ENCODE measurements at places on chromosomes 2 and 18.

DNA sequence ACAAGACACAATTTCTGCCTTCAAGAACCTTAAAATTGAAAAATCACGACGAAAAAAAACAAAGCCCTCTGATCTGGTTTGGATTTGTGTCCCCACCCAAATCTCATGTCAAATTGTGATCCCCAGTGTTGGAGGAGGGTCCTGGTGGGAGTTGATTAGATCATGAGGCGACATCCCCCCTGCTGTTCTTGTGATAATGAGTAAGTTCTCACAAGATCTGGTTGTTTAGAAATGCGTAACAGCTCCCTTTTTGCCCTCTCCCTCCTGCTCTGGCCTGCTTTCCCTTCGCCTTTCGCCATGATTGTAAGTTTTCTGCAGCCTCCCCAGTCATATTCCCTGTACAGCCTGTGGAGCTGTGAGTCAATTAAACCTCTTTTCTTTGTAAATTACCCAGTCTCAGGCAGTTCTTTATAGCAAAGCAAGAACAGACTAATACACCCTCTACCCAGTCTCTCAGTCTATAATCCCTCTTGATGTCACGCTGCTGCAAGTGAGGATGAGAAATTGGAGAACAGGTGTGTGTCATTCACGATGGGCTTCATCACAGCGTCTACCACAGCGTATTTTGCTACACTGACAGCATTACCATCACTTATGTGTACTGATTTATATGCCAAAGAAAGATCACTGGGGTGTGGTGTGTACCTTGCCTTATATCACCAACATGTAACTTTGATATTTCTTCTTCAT lies 330.7 kb downstream of the MTX2 start:
- no peak for DNase-seq

DNA sequence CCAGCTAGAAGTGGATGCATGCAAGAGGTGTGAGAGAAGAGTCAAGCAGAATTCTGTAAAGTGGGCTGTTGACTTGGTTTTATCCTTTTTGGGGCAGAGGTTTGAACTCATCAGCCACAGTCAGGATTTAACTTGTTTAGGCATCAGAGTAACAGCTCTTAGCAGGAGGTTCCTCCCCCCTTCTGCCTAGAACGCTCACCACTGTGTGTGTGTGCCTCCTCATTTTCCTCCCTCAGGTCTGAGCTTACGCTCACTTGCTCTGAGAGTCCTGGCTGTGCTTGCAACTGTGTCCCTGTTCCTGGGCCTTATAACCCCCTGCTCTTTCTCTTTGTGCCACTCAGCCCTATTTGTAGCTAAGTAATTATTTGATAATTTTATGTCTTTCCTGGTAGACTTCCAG lies 167.9 kb downstream of the TMEM182 start:
- DNase-seq = no peak

DNA sequence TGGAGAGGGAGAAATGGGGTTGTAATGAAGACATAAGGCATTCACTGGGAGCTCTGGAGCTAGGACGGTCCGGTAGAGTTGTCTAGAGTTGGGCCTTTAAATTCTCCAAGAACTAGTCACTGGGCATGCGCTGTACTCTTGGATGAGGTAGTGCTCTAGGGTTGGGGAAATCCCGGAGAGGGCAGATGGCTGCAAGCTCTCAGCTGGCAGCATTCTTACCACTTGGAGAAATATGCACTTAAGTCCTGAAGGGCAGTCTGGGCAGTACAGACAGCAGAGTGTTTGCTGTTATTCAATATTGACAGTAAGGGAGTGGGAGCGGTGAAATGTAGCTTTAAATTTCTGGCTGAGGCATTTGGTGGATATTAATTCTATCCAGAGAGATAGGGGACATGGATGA lies 214.6 kb downstream of the RDH14 start:
- DNase-seq = no peak

DNA sequence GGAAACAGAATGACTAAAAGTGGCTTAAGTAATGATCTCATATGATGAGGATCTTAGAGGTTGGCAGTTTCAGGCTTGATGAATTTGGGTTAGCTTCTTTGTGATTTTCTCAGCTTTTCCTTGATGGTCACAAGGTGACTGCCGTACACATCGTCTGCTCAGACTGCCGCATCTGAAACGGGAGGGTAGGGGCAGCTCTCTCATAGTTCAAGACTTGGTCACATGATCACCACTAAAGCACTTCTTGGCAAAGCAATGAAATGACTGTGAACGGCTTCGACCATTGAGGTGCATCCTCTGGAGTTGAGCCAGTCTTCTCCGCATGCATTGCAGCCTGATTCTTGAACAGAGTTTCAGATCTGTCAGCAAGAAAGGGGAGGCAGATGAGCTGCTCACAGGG lies 43.8 kb downstream of the LPIN1 start:
- no peak for DNase-seq

GRCh38 chr18:24209558-24209957 lies 70.7 kb downstream of the CABYR start:
- no peak for DNase-seq

DNA sequence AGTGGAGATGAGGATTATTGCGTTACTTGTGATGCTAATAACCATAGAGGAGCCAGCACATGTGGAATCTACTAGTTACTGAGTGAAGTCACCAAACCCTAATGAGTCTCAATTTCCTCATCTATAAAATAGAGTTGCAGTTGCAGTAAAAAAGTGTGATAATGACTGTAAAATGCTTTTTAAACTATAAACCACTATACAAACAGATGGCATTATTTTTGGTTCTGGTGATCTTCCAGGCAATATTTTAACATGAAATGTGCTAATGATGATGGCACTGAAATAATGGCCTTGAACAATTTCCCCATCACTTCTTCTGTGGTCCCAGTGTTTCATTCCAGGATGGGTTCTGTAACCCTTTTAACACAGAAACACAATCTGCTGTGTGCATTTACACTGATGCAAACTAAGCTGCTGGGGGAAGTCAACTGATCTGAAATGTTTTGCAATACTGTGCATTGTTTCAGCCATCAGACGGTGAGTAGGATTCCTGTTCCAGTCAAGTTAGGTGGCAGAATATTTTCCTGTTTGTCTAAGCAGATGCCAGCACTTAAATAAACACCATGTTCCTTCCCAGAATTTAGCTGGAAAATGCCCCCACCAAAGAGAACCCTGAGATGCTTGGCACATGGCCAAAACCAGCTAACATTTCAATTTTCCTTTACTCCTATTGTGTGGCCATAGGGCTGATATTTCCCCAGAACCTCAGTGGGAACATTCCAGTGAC lies 52.6 kb downstream of the TACR1 start:
- peak; percentile 72 for DNase-seq

DNA sequence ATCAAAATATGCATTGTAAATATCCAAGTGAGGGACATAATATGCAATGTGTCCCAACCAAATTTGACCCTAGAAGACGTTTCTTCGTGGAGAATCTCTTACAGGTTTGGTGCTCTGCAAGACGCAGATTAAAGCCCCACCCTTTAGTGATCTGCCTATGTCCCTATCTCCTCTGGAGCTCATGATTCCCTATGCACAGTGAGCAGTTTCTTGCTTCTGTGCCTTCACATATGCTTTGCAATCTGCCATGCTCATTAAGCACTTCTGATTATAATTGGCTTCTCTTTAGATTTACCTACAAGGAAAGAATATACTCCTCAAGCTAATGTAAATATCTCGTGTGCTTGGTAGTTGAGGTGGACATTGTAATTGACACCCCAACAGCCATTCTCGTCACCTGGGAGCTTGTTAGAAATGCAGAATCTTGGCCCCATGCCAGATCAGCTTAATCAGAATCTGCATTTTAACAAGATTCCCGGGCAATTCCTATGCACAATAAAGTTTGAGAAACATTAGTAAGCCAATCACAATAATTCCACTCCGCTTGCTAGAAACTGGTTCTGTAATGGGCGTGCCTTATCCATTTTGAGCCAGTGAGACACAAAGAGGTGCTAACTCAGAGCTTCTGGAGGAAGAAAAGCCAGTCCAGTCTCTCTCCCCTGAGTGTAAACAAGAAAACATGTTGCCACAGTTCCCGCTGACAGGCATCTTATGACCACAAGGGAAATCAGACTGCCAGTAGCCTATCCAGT lies 2.8 kb upstream of the PUM2 start:
- no peak for DNase-seq

DNA sequence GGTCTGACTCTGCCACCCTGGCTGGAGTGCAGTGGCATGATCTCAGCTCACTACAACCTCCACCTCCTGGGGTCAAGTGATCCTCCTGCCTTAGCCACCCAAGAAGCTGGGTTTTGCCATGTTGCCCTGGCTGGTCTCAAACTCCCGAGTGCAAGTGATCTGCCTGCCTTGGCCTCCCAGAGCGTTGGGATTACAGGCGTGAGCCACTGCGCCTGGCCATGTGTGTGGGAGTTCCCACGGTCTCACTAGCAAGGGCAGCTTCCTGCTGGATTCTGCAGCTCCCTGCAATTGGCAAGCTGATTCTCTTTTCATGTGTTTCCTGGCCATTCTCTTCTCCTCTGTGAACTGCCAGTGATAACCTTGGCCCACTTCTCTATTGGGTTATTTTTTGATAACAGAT lies 84.0 kb downstream of the USP40 start:
- no peak for DNase-seq

GRCh38 chr2:170271340-170271739 lies 93.4 kb downstream of the MYO3B start:
- no peak for DNase-seq

- no peak for DNase-seq
These were observed 7.7 kb downstream of the HK2 start for GRCh38 chr2:74841641-74842040.

GRCh38 chr2:233489666-233490065 lies 76.9 kb downstream of the USP40 start:
- no peak for DNase-seq

DNA sequence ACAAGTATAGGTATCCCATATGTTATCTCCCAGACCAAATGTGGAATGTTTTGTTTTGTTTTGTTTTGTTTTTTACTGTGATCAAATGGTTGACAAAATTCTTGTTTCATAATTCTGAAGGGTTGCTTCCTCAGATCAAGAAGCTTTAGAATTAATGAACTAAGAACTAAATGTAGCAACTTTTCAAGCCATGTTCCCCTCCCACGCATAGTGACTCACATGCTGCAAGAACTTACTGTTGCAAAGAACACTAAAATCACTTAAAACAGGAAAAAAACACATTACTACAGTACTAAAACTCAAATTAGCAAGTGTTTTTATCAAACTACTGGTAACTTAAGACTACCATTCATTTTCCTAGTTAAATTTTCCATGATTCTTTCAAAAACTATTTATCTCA lies 30.6 kb downstream of the HNRNPLL start:
- no peak for DNase-seq

- no peak for DNase-seq
These were observed 20.4 kb downstream of the FAM178B start for GRCh38 chr2:96965781-96966514.

DNA sequence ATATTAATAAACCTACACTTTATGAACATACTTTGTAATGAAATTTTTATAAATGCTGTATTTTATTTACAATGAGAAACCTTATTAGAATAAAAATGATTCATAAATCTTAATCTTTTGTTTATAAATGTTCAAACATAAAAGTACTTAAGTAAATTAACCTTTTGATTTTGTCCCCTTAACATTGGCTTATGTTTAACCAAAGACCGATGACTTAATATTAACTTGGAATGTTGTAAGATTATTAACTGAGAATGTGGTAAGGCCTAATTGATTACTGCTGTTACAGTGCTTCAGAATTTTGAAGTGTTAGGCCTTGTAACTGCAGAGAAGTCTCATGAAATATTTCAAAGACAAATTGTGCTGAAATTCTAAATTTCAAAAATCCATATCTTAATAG lies 5.7 kb downstream of the CPS1 start:
- DNase-seq = no peak

DNA sequence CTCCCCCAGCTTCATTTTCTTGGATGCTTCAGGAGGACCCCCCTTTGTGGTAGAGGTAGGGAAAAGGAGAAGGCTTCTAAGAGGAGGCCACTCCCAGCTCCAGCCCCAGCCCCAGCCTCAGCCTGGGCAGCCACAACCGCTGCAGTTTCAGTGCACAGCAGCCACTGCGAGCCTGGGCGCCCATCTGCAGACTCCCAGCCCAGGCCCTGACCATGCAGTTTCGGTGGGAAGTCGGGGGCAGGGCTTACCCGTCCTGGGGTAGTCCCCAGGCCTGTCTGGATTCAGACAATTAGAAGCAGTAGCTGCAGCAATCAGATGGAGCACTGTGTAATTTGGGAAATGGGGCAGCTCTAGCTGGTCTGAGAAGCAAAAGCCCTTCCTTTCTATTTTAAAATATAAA lies 28.6 kb downstream of the ITM2C start:
- DNase-seq = no peak

GRCh38 chr2:208179028-208179609 lies 10.7 kb downstream of the C2orf80 start:
- no peak for DNase-seq

DNA sequence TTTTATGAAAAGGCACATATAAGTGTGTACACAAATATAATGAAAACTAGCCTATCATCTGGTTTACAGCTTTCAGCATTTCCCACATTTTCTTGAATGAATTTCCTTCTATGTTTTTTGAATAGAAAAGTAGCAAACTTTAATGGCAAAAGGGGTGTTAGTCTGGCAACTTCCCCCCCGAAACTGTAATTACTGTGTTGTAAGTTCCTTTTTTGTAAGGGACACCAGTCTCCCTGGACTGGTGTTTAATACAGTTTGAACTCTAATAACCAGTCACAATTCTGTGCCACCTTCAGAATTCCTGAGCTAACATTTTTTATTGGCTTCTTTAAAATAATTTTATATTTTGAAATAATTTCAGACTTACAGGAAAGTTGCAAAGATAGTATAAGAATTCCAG lies 94.2 kb downstream of the ACSL3 start:
- no peak for DNase-seq

- no peak for DNase-seq
These were observed 69.8 kb downstream of the NEB start for GRCh38 chr2:151664520-151664919.

- DNase-seq = no peak
These were observed 38.5 kb upstream of the ODC1 start for GRCh38 chr2:10486601-10487079.

DNA sequence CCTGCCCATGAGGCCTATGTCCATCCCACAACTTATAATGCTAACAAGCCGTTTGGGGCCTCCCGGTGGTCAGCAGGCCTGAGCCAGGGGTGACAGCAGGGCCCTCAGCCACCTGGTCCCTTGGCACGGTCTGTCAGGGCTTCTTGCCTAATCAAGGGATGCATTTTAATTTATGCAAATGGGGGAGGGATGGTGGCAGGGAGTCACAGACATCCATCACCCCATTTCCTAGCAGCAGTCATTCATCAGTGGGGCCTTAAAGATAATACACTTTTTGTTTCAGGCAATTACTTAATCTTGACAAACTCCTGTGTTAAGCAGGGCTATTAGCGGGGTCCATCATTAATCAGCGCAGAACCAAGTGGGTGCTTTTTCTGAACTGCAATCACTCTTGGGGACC lies 174.5 kb downstream of the GLI2 start:
- no peak for DNase-seq
